Type B pancreatic cell (in vitro differentiated cells): ENCODE measurements at places on chromosomes 6 and 20. TPM values are rescaled to one million over a fixed set of nuclear protein-coding genes. Genes with fewer than 3 reads are reported as not detected.

DNA sequence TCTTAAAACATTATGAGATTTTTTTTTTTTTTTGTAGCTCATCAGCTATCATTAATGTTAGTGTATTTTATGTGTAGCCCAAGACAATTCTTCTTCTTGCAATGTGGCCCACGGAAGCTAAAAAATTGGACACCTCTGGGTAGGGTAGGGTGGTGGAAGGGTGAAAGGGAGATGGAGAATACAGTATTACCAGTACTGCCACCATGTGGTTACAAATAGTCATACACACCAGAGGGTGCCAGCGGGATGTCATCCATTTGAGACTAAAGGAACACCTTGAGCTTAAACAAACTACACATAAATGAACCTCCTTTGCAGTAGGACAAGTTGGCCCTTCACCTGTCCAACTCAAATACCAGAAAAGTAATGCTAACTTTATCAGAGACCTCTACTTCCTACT is 601.9 kb downstream of the HTR1B start:
- DNase-seq: no peak

- no peak for DNase-seq
Observed at GRCh38 chr6:103255132-103255531, 1604.6 kb downstream of the HACE1 start.

GRCh38 chr6:41769376-41769775 is 10.3 kb downstream of the FRS3 start:
- DNase-seq: no peak

- DNase-seq: no peak
Observed at GRCh38 chr20:24937579-24937978, 11.5 kb upstream of the CST7 start.

DNA sequence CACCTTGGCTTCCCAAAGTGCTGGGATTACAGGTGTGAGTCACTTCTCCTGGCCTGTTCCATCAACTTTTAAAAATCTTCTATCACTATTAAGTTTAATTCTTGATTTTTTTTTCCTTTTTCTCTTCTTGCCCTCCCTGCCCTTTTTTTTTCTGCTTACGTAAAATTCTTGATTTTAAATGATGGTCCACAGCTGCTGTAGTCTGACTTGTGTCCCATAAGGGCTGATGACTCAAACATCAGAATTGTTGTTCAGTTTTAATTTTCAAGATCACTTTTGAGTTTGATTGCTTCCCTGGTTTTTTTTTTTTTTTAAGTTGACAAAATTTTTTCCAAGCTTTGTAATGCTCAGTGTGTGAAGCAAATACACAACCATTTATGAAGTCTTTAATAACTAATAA is 61.9 kb downstream of the CBFA2T2 start:
- no peak for DNase-seq

GRCh38 chr6:41269716-41270115 is 16.8 kb downstream of the TREM1 start:
- no peak for DNase-seq

GRCh38 chr6:33595001-33595846 is 15.1 kb upstream of the BAK1 start:
- no peak for DNase-seq

GRCh38 chr6:15184441-15184861 is 61.4 kb upstream of the JARID2 start:
- DNase-seq: no peak

Gene SCP2D1
- total RNA-seq: not detected in 2 replicates

Gene GDAP1L1
- 1.3 and 1.8 TPM in 2 replicates for total RNA-seq

Gene PGC
- total RNA-seq: 3.5 and 56.6 TPM in 2 replicates

Gene NPEPL1
- total RNA-seq: 21.1 and 25.0 TPM in 2 replicates

Gene LPA
- 0.31 and 0.56 TPM in 2 replicates for total RNA-seq

Gene NOX3
- not detected in 2 replicates for total RNA-seq

Gene KIF25
- total RNA-seq: not detected in 2 replicates

Gene DPPA5
- not detected in 2 replicates for total RNA-seq
